ENCODE measurements at places on chromosomes 6 and 20.

- no peak for DNase-seq
Measured at GRCh38 chr6:143348531-143348930, 102.0 kb downstream of the ADAT2 start.

- DNase-seq: no peak
Measured at GRCh38 chr6:83476971-83477370, 35.4 kb upstream of the PRSS35 start.

DNA sequence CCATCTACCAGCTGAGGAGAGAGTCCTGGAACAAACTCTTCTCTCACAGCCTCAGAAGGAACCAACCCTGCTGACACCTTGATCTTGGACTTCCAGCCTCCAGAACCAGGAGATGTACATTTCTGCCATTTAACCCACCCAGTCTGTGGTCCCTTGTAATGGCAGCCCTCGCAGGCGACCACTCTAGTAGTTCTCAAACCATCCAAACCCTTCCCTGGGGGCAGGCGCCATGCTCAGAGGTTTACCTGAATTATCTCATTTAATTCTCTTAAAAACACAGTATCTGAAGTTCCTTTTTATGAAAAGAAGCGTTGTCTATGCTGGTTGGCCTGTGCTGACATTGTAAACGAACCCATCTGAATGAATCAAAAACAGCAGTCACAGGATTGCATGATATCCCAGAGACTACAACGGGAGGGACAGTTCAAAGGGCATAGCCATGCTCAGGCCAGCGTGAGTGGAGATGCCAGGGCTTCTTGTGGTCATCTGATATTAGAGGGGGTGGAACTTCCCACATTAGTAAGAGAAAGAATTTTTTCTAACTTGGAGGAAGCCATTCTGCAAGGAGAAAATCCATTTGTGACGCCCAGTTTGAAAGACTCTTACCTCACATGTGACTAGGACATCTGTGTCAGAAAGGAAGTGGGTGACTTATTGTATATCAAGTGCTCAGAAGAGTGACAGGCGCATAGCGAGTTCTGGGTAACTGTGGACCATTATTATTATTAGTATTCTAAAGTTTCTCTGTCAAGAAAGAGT lies 17.2 kb upstream of the TAGAP start:
- DNase-seq: no peak

GRCh38 chr6:137237413-137238170 lies 18.4 kb upstream of the IFNGR1 start:
- no peak for DNase-seq

DNA sequence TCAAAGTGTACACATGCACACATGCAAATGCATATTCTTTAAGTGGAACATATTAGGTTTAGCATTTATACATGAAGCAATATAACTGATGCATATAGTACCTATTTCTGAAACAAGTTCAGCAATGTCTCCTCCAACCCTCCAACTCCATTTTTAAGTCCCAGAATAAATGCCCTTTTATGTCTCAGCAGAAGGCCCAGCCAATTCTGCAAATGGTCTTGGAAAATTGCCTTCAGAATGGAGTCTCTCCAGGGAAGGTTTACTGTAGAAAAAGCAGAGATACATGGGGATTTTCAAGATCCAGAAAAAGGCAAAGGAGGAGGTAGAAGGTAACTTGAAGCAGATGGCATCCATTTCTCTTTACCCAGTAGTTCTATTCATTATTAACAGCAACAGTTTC lies 633.3 kb downstream of the MAFB start:
- no peak for DNase-seq

- DNase-seq: no peak
Measured at GRCh38 chr6:34589140-34589539, 33.0 kb upstream of the SPDEF start.

GRCh38 chr6:37500294-37500608 lies 558 bp upstream of the CCDC167 start:
- DNase-seq: no peak

- DNase-seq: no peak
Measured at GRCh38 chr6:141653590-141653989, 479.1 kb upstream of the GJE1 start.

- no peak for DNase-seq
Measured at GRCh38 chr6:160895562-160895961, 96.0 kb upstream of the MAP3K4 start.

- no peak for DNase-seq
Measured at GRCh38 chr6:14290772-14291330, 173.3 kb downstream of the CD83 start.

- no peak for DNase-seq
Measured at GRCh38 chr6:64502801-64503200, 867.2 kb downstream of the PHF3 start.

- no peak for DNase-seq
Measured at GRCh38 chr6:41859356-41859755, 35.8 kb downstream of the USP49 start.

- no peak for DNase-seq
Measured at GRCh38 chr6:154951345-154952200, 43.5 kb upstream of the TIAM2 start.

GRCh38 chr6:114155763-114156162 lies 184.8 kb upstream of the HDAC2 start:
- DNase-seq: no peak

- DNase-seq: no peak
Measured at GRCh38 chr20:40961686-40962640, 66.7 kb upstream of the TOP1 start.

DNA sequence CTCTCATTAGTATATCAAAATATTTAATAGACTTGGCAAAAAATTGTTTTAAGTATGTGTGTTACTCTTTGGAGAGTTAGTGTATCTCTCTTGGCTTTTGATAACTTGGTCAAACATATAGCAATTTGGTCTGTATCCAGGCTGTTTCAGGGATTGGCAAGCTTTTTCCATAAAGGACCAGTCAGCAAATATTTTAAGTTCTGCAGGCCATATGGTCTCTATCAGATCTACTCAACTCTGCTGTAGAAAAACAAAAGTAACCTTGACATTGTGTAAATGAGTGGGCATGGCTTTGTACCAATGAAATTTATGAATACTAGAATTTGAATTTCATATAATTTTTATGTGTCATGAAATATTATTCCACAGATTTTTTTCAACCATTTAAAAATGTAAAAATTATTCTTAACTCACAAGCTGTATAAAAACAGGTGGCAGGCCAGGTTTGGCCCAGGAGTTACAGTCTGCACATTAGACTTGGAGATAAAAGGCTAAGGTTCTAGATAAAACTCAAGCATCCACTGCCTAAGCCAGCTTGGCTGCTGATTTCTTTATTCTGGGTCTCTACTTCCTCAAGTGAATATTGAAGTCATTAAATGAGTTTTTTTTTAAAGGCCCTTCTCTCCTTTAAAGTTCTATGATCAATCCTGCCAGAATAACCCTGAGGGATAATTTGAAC lies 13.7 kb downstream of the GSTA4 start:
- no peak for DNase-seq

DNA sequence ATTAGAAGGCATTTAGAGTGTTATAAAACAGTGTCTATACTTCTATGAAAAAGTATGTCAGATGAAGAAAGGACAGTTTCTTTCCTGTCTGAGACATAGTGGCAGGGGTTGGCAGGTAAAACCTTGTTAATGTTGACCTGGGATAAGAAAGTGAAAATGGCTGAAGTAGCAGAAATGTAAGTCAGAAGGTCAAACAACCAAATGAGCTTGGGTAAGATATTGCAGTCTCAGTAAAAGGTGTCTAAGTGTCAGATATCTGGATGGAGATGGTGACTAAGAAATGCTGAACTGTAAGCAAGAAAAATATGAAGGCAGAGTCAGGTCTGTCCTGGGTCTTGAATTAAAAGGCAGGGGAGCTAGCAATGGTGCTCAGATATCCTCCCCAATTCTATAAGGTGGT lies 400.3 kb downstream of the CD109 start:
- no peak for DNase-seq

- no peak for DNase-seq
Measured at GRCh38 chr6:38077488-38078030, 258.0 kb downstream of the ZFAND3 start.

DNA sequence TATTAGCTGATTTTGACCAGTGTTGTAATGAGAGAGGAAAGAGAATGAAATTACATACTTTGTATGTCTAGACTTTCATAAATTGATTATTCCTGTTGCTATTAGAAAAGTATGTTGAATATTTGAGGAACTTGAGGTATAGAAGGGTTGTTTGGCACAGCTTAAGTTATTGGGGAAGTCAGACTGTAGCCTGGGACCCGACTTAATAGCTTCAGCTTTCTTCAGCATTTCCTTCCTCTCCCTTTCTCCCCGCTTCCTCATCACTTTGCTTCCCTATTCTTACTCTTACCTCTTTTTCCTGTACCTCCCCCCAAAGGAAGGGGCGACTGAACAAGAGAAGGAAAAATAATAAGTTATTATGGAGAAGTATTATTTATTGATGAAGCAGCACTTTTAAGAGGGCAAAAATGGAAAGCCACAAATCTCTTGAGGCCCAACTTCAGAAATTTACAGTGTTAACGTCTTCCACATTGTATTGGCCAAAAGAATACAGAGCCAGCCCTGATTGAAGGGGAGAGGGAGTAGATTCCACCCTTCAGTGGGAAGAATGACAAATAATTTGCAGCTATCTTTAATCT lies 7.4 kb downstream of the SENP6 start:
- no peak for DNase-seq
